ENCODE measurements at places on chromosomes 11 and 22. TPM values are rescaled to one million over a fixed set of nuclear protein-coding genes. Genes with fewer than 3 reads are reported as not detected.

DNA sequence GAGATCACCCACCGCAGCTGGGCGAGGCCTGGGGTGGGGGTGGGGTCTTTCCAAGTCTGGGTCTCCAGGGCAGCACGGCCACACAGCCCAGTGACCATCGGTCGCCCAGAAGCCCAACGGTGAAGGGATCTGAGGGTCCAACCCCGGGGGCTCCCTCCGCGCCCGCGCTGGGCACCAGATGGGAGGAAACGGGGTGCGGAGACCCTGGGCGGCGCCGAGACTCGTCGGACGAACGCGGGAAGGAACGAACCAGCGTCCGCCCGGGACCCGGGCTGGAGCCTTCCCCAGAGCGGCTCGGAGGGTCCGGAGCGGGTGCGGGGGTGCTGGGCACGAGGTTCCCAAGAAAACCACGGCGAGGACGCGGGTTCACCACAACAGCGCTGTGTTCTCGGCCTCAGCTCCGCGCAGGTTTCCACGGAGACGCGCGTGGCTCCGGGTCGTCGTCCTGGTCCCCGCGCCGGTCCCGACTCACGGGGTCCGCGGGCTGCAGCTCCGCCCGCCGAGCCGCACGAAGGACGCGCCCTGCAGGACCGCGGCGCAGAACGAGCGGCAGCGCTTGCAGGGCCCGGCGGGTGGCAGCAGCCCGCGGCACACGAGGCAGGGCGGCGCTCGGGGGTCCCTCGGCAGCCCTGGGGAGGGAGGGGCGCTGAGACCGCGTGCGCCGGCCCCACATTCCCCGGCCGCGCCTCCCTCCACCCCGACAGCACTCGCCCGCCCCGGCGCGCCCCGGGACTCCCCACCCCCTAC lies 2.3 kb upstream of the IL17REL start:
- H3K4me1 ChIP-seq: no peaks in the 10 kb centered on the region
- H3K27me3 ChIP-seq: peaks cover 13% of the 10 kb centered on the region
- H3K4me3 ChIP-seq: no peak overlapping the region
- no peaks in the 10 kb centered on the region for H3K36me3 ChIP-seq

Gene LDHAL6A
- total RNA-seq: not detected

DNA sequence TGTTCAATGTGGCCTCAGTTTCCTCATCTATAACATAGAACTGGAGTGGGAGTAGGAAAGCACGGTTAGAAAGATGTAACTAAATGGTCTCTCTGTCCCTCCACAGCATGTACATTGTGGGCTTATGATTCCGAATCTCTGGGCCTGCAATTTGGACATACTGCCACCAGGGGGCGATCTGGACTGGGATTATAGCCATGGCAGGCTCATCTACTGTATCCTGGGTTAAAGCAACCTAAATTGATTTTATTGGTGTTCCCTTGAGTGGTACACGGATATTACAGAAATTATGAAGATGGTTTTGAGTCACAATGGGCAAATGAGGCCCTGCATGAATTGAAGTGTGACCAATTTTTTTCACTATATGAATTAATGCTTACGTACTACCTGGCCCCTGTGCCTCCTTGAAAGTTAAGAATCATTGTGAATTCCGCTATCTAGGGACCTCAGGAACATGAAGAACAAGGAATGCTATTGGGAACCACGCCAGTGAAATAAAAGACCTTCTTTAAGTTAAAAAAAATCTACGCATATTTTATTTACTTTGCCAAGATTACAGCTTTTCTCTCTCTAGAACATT lies 32.9 kb downstream of the TST start:
- no peaks in the 10 kb centered on the region for H3K27me3 ChIP-seq
- H3K4me1 ChIP-seq: no peaks in the 10 kb centered on the region
- DNase-seq: no peak

Gene SLC22A12
- 5.3 TPM for total RNA-seq

- H3K4me1 ChIP-seq: no peaks in the 10 kb centered on the region
- no peak overlapping the region for H3K4me3 ChIP-seq
- no peak for DNase-seq
- H3K27me3 ChIP-seq: no peaks in the 10 kb centered on the region
- no peaks in the 10 kb centered on the region for H3K36me3 ChIP-seq
These were observed 150.6 kb downstream of the GRIK4 start for GRCh38 chr11:120662071-120662676.

DNA sequence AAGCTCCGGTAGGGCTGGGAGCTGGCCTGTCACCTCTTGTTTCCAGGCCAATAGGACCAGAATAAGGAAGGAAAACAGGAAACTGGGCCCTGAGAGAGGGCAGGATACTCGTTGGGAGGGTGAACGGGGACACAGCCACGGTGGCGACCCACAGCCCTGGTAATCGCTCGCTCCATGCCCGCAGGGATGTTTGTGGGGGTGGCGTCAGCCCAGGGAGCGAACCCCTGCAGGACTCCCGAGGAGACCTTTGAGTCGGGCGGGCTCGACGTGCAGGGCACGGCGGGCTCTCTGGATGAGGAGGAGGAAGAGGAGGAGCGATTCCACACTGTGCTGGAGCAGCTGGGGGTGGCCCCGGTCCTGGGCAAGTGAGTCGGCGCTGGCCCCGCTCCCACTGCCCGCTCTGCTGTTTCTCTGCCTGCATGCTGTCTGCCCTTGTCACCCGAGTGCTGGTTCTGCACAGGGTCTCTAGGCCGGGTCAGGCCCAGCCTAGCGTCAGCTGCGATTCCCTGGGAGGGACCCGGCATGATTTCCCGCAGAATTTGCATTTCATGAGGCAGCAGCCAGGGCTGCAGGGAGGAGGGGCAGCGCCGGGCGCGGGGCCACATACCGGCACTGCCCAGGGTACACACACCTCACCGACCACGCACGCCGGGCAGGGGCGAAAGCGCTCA lies 1.6 kb downstream of the CRACR2B start:
- H3K4me3 ChIP-seq: peak overlapping the region; percentile 51
- peak overlapping the region; percentile 63 for H3K27ac ChIP-seq
- no peaks in the 10 kb centered on the region for H3K36me3 ChIP-seq
- no peaks in the 10 kb centered on the region for H3K4me1 ChIP-seq

Measured in kidney (tissue), 22 donors.